ENCODE measurements at places on chromosomes 4 and X. TPM values are rescaled to one million over a fixed set of nuclear protein-coding genes. Genes with fewer than 3 reads are reported as not detected.

MAMLD1 gene
- total RNA-seq, result 0.76 TPM

CLRN2 gene
- not detected for total RNA-seq

CDX4 gene
- not detected for total RNA-seq

UPF3B gene
- 3.7 TPM for total RNA-seq

REELD1 gene
- total RNA-seq, result not detected

DNA sequence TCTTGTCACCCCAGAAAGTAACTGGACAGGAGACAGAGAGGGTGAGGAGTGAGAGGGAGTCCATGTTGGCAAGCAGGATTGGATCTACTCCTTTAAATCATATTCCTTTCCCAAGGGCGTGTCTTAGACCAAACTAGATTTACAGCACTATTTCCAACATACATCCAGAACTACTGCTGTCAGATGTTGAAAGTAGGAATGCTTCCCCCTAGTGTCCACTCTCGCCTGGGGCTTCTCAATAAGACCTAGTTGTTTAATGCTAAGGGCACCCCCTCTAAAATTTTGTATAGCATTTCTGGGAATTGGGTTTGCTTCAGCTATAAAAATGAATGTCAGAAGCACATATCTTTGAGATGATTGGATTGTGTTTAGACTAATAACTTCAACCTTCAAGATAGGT is 13.3 kb downstream of the OFD1 start:
- ATAC-seq, result peak; percentile 69

DNA sequence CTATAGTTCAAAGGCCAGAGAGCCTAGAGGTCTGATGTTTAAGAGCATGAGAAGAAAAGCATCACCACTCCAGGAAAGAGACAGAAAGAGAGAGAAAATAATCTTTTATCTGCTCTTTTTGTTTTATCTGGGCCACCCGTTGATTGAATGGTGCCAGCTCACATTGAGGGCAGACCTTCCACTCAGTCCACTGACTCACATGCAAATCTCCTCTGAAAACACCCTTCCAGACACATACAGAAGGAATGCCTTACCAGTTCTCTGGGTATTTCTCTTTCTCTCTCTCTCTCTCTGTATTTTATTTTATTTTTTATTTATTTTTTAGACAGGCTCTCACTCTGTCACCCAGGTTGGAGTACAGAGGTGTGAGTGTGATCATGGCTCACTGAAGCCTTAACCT is 252.5 kb downstream of the DTHD1 start:
- peak; percentile 55 for ATAC-seq

DNA sequence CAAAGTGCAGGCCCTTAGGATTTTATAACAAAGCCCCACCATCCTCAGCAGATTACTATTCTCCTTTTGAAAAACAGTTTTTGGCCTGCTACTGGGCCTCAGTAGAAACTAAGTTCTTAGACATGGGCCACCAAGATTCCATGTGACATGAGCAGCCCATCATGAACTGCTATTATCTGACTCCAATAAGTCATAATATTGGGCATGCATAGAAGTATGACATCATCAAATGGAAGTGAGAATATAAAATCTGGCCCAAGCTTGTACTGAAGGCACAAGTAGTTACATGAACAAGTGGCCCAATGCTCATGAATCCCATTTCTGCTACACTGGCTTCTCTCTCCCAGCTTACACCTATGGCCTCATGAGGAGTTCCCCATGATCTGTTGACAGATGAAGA is 404.8 kb downstream of the EPHA5 start:
- no peak for ATAC-seq

GRCh38 chr4:188160406-188160805 is 21.2 kb downstream of the TRIML1 start:
- no peak for ATAC-seq

DNA sequence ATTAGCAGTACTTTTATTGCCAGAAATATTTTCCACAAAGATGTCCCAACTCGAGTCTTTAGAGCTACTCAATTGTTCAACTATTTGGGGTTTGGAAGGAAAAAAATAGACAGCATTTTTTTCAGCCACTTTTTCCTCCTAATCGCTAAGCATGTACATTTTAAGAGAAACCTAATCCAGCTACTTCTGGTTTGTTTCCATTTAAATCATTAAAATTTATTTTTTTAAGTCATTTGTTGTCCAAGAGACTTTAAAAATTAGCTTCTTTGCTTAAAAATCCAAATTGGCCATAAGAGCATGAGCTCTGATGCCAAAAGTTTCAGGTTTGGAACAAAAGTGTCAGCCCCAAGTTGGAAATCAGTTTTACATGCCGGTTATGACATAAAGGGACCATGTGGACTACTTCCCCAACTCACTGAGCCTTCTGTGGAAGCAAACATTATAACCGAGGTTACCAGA is 186.3 kb upstream of the INTU start:
- no peak for ATAC-seq

DNA sequence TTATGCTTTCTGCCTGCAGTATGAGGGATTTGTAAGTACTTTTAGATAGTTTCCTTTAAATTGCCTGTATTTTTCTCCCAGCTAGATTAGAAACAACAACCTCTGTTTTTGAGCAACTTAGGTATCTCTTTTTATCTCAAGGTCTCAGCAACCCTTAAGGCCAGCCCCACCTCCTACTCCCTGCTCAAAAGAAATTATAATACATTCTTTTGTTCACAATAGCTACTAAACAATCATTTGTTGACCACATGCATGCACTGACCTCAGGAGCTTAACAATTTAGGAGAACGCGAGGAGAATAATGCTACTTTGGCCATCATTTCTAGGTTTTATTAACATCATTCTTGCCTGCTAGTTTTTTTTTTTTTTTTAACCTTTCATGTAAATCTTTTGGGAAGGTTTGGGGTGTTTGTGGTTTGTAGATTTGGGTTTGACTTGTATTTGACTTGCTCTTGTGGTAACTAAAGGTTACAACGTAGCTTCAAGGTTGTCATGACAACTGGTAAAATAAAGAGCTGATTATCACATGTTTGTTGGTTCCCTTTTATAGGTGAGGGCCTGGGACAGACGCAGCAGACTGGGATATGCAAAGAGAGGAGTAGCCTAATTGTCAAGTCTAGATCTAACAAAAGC is 145.4 kb upstream of the PLAC1 start:
- no peak for ATAC-seq

DNA sequence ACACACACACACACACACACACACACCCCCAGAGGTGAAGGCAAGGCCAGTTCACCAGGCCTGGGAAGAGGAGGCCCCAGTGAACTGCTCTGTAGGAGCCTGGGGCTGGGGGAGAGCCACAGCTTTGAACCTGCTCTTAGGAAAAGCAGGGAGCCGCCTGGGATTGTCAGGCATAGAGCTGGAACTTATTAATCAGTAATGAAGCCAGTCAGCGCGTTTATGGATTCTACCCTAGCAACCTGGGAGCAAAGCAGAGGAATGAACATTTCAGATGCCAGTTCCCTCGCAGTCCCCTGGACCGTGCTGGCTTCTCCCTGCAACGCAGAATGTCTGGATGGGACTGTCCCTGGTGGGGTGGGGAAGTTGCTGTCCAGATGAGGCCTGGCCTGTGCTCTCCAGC is 45.3 kb upstream of the DDX3X start:
- no peak for ATAC-seq

- ATAC-seq, result no peak
These were observed 67.7 kb upstream of the LRPAP1 start for GRCh38 chr4:3599951-3600350.

DNA sequence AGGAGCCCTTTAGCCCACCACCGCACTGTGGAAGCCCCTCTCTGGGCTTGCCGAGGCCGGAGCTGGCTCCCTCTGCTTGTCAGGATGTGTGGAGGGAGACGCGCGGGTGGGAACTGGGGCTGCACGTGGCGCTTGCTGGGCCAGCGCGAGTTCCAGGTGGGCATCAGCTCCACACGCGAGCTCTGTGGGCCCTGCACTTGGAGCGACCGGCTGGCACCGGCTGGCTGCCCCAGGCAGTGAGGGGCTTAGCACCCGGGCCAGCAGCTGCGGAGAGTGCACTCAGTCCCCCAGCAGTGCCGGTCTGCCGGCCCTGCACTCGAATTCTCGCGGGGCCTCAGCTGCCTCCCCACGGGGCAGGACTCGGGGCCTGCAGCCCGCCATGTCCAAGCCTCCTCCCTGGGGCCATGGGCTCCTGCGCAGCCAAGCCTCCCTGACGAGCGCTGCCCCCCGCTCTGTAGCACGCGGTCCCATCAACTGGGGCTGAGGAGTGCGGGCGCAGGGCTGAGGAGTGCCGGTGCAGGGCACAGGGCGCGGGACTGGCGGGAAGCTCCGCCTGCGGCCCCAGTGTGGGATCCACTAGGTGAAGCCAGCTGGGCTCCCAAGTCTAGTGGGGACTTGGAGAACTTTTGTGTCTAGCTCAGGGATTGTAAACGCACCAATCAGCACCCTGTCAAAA is 93.6 kb downstream of the DTHD1 start:
- ATAC-seq, result no peak

DNA sequence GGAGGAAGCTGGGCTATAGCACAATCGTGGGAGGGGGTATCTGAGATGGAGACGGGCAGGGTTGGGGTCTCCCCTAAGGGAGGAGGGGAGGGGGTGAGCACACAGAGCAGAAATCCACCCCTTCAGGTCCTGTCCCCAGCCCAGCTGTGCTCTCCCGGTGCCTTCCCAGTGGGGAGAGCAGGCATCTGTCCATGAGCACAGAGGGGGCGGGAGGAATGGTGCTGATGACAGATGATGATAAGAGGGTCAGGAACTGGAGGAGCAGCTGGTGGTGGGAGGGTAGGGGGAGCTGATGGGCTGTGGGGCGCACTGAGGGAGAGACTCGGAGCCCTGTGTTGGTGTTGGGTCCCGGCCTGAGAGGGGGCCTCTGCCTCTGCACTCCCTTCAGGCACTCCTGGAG is 8.6 kb downstream of the ATP2B3 start:
- ATAC-seq, result no peak

GRCh38 chrX:105313596-105313995 is 93.1 kb upstream of the TEX13A start:
- no peak for ATAC-seq

Measured in esophagus mucosa (tissue), 1 donor.